ENCODE measurements at places on chromosomes 2 and 18.

- no peak for DNase-seq
These were observed 185.8 kb downstream of the ANKRD44 start for GRCh38 chr2:197124639-197125390.

- peak; percentile 43 for DNase-seq
These were observed at the start of gene GALNT14 for GRCh38 chr2:31138037-31138962. Gene GALNT14, minus strand, starts transcription at chr2:31138440. Its CDS starts 354 bp downstream, at chr2:31138086.

- DNase-seq: no peak
These were observed 65.0 kb downstream of the UGGT1 start for GRCh38 chr2:128155970-128156369.

DNA sequence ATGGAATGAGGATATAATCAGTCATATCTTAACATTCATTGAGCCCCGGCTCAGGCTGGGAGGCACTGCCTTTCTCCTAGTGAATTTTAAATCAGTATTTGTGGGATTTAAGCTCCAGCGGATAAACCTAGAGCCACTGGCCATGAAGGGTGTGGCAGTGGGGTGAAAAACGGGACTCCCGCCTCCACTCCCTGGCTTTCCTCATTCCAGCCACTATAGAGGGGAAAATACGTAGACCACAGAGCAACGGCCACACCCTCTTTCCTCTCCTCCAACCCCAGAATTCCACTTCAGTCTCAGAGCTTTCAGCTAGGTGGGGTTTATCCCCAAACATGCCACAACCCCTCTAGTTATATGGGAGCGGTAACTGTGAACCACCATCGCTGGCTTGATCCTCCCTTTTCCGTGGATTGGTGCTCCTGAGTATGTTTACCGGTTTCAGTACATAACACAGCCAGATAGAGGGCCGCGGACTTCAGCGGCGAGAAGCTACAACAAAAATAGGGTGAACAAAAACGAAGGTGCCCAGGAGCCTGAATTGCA lies 70.6 kb upstream of the ITGB6 start:
- DNase-seq: no peak

GRCh38 chr2:66515743-66516142 lies 80.8 kb downstream of the MEIS1 start:
- DNase-seq: no peak

GRCh38 chr2:185860321-185860720 lies 121.7 kb downstream of the FSIP2 start:
- no peak for DNase-seq

GRCh38 chr2:2940061-2940460 lies 437.6 kb downstream of the EIPR1 start:
- DNase-seq: no peak

DNA sequence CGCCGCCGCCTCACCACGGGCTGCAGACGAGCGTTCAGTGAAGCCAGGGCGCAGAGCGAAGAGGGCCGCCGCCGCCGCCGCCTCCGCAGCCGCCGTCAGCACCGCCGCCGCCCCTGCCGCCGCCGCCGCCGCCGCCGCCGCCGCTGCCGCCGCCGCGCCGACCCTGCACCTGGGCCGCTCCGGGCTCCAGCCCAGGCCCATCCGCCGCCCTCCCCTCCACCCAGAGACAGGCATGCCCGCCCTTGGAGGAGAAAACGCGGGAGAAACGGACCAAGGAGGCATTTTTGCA lies 3.0 kb downstream of the POU3F3 start:
- DNase-seq: no peak

DNA sequence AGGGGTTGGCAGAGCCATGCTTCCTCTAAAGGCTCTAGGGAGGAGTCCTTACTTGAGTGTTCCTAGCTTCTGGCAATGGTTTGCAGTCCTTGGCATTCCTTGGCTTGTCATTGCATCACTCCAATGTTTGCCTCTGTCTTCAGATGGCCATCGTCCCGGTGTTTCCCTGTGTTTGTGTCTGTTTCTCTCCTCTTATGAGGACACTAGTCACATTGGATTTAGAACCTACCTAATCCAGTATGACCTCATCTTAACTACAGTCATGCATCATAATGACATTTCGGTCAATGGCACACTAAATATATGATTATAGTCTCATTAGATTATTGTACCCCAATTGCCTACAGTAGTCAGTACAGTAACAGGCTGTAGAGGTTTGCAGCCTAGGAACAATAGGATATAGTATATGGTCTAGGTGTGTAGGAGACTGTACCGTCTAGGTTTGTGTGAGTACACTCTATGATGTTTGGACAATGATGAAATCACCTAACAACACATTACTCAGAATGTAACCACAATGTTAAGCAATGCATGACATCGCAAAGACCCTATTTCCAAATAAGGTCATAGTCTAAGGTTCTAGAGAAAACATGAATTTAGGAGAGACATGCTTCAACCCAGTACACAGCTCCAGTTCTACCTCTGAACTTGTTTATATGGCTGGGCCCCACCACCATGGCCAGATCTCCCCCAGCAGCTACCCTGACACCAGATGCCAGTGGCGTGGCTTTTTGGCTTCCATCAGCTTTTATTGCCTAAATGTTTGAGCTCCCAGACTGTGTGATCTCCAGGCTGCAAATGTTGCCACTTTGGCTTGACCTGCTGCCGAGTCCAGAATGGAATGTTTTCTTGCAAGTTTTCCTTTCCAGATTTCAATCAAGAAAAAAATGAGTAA lies 22.1 kb downstream of the SRD5A2 start:
- DNase-seq: no peak

GRCh38 chr2:8487461-8487932 lies 194.4 kb upstream of the ID2 start:
- DNase-seq: no peak

GRCh38 chr2:11129598-11130449 lies 25.4 kb upstream of the SLC66A3 start:
- no peak for DNase-seq

DNA sequence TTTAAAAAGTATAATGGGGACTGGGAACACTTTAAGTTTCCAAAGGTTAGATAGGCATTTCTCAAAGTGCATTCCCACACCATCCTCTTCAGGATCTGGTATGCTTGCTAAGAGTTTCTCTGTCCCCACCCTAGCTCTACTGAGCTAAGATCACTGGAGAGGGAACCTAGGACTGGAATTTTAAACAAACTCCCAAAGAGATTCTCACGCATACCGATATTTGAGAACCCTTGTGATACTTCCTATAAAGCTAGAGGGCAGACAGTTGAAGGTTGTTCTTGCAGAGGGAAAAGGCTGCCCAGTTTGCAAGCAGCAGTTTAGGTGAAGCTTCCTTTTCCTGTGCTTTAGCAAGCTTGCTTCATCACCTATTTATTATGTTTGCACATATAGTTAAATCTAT lies 3.6 kb downstream of the CNRIP1 start:
- no peak for DNase-seq

GRCh38 chr2:33581872-33582271 lies 17.2 kb downstream of the FAM98A start:
- no peak for DNase-seq

GRCh38 chr2:228655331-228655730 lies 473.8 kb upstream of the SPHKAP start:
- no peak for DNase-seq

- DNase-seq: no peak
These were observed 794 bp upstream of the CHCHD5 start for GRCh38 chr2:112583497-112584133.

DNA sequence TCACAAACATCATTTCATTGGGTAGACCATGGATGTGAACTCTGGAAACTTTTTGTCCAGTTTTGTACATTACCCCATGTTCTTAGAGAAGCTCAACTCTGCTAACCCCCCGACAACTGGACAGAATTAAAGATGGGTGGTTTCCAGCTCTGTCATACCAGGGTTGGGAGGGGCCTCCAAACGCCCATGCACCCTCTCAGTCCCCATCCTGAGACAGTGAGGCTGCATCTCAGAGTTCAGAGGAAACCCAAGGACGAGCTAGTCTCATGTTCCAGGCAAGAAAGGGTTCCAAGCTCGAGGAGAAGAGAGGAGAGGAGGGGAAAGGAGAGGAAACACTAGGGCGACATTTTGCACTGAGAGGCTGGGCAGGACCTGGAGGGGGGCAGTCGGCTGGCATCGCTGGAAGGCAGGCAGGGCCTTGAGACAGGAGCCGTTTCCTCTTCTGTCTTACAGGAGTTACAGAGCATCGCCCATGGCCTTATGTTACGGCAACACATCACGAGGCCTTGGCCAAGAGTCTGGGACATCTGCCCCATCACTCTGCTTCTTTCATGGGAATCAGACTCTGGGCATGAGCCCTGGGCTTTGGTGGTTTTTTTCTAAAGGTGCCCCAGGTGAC lies 16.4 kb downstream of the MAL start:
- DNase-seq: no peak

DNA sequence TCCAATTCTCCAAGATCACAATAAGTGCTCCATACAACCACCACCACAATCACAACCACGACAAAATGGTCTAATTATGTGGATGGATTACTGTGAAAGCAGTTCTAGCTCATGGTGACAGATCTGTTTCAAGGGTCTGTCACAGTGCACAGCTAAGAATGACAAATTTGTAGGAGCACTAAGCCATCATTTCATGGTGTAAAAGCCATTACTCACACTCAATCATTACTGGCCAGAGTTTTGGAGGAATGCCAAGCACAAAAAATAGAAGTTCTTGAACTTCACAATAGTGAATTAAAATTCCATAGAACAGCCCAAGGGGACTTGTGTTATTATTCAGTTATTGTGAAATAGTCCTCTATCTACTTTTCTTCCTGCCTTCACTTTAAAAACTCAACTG lies 2.3 kb downstream of the CPS1 start:
- no peak for DNase-seq

DNA sequence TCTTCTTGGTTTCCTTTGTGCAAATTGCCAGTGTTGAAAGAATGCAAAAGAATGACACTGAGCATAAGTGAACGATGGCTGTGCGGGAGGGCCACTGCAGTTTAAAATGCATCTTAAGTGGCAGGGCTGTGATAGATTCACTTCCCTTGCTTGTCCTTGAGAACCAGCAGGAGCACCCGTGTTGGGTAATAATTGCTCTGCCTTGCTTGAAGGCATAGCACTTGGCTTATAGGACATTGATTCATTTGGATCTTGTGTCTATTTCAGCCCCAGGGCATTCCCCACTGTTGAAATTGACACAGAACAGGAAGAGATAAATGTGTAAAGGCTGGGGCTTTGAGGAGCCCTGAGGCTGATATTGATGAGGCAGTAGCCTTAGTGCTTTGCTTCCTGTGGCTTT lies 1003.7 kb upstream of the GYPC start:
- no peak for DNase-seq

- no peak for DNase-seq
These were observed 105.6 kb upstream of the CTDP1 start for GRCh38 chr18:79573921-79574491.
